ENCODE measurements at places on chromosomes 13 and 19.

DNA sequence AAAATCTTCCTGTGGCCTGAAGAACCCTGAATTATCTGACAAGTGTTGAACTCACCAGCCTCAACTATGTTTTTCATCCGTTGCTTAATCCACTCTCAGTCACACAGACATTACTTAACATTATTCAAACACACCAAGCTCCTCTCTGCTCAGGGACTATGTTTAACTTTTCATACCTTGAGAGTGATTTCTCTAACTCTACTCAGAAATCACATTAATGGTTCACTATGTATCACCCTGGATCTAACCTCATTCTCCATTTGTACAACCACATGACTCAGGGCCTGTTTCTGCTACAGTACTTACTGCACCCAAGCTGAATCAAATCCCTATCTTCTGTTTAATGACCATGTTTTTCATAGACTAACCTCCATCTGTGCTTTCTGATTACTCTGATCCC is 553.7 kb upstream of the PRR20A start:
- no peak for DNase-seq

- no peak for DNase-seq
Measured at GRCh38 chr19:11736696-11737095, 2.0 kb downstream of the ZNF823 start.

GRCh38 chr13:96984051-96984508 is 10.2 kb downstream of the OXGR1 start:
- no peak for DNase-seq

DNA sequence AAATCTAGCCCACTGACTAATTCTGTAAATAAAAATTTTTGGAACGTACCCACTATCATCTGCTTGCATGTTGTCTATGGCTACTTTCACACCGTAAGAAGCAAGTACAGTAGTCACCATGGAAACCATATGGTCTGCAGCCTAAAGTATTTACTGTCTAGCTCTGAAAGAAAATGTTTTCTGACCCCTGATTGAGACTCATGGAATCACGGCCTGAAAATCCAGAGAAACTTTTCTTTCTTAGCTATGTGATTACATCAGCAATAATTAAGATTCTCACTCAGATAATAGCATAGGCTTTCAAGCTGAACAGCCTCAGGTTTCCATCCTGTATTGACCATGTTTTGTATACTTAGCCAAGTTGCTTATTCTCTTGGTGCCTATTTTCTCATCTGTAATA is 264.6 kb downstream of the NHLRC3 start:
- DNase-seq, result no peak

- DNase-seq, result no peak
Measured at GRCh38 chr19:13070425-13071140, 32.1 kb downstream of the LYL1 start.

GRCh38 chr13:80036845-80037504 is 304.0 kb downstream of the SPRY2 start:
- no peak for DNase-seq

GRCh38 chr13:39779337-39780265 is 124.1 kb downstream of the COG6 start:
- peak; percentile 51 for DNase-seq

GRCh38 chr19:19749117-19749907 is 16.4 kb upstream of the ZNF14 start:
- no peak for DNase-seq

DNA sequence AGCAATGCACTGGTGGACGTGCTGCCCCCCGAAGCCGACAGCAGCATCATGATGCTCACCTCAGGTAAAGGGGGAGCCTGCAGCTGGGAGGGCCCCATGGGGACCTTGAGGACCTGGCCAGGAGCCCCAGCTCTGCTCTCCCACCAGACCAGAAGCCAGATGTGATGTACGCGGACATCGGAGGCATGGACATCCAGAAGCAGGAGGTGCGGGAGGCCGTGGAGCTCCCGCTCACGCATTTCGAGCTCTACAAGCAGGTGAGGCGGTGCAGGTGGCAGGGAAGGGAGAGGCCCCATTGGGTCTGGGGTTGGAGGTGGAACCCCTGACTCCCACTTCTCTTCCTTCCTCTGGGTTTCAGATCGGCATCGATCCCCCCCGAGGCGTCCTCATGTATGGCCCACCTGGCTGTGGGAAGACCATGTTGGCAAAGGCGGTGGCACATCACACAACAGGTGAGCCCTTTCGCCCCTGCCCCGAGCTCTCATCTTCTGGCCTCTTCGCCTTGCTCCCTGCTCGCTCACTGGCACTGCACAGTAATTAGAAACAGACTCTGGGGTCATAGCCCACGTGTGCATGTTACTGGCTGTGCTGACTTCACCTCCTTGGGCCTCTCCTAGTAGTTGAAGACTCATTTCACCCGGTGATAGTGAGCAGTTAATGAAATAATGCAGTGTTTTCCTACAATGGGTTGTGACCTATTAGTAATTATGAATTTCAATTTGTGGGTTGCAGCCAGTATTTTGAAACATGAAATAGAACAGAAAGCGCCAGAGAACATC is 3.6 kb downstream of the PSMC4 start:
- DNase-seq, result no peak

DNA sequence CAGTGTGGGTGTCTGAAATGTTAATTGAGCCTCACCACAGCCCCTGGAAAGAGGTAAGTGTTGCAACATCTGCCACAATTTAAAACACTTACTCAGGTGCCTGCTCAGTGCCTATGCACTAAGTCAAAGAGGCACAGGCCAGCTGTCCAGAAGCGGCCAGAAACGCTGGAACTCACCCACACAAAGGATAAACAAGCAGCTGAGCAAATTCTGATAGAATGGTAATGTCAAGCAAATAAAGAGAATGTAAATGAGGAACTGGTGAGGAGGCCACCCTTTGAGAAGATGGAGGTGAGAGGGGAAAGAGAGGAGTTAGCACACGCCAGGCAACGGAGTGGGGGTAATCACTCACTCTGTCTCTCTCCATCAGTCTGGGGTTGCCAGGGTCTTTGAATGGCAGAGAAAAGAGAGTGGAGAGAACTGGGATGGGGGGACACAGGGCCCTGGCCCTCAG is 67.7 kb upstream of the SERP2 start:
- DNase-seq, result no peak

GRCh38 chr19:293436-294110 is 2.4 kb upstream of the PLPP2 start:
- no peak for DNase-seq

DNA sequence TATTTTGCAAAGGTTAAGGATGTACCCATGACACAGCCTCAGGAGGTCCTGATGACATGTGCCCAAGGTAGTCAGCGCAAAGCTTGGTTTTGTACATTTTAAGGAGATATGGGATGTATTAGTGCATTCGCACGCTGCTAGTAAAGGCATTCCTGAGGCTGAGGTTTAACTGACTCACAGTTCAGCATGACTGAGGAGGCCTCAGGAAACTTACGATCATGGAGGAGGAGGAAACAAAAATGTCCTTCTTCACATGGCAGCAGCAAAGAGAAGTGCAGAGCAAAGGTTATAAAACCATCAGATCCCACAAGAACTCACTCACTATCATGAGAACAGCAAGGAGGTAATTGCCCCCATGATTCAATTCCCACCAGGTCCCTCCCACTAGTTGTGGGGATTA is 1017.4 kb downstream of the EFNB2 start:
- DNase-seq, result no peak

DNA sequence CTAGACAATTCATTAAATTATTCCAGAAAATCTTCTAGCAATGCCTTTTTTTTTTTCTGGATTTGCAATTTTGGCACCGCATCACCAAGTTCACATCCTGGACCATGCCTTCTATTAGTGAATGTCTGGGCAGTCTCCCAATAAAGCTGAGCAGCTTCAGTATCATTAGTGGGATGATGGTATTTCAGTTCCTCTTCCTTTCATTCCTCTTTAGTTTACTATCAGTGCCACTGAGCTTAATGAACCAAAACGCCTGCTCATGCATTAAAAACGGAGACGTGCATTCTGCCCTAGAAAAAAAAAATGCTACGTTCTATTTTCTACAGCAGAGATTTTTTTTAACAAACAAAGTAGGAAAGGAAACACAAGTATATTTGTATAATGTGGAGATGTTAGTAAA is 343.0 kb downstream of the PCDH9 start:
- DNase-seq, result no peak

DNA sequence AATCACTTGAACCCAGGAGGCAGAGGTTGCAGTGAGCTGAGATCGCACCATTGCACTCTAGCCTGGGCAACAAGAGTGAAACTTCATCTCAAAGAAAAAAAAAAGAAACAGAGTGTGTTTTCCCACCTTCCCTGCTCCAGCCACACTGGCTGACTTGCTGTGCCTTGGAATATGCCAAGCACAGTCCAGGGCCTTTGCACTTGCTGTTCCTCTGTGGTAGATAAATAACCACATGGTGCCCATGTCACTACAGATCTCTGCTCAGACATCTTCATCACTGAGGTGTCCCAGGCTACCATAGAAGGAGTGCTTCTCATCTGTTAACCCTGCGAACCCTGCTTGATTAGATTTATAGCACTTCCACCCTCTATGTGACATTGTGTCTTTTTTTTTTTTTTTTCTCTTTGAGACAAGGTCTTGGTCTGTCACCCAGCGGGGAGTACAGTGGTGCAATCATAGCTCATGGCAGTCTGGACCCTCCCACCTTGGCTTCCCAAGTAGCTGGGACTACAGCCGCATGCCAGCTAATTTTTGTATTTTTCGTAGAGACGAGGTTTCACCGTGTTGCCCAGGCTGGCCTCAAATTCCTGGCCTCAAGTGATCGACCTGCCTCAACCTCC is 10.4 kb downstream of the SMARCA4 start:
- no peak for DNase-seq

DNA sequence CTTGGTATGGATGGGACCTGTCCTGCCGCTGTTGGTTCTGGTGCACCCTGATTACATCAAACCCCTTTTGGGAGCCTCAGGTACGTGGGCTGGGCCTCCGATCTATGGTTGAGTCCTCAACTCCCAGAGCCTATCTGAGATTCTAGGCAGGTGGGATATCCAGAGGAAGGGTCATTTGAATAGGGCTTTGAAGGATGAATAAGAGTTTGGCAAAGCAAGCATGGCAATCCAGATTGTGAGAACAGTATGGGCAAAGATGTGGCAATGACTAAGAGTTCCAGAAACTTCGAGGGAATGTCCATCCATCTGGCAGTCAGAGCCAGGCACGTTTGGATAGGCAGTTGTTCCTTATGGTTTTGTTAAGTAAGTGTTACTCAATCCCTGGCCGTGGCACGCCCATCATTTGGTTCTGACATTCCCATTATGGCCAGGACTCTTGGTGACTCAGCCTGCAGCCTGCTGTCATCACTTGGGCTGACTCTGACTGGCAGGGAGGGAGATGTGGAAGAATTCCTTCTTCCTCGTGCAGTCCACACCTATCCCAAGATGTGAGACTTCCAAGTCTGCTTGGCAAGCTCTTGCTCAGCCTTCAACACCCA is 21.5 kb downstream of the CYP4F22 start:
- DNase-seq, result no peak

DNA sequence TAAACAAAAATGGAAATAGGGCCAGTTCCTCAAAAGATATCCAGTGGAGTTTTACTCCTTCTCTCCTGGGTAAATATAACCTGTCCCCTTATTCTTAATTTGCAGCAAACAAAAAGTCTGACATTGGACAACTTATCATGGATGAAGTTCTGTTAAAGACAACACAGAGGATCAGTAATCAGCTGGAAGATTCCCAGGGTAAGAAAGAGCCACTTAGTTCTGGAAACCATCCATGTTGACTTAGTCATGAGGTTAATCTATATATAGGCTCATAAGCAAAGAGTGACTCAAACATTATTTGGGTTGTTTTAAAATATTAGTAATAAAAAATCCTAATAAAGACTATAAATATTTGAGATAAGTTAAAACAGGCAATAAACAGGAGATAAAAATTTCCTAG is 40.5 kb upstream of the EBPL start:
- DNase-seq, result no peak

GRCh38 chr13:84951128-84951527 is 848.1 kb downstream of the SLITRK6 start:
- no peak for DNase-seq

GRCh38 chr19:28482221-28482620 is 730.7 kb downstream of the UQCRFS1 start:
- no peak for DNase-seq

GRCh38 chr13:51191743-51192142 is 30.5 kb upstream of the FAM124A start:
- DNase-seq, result no peak

- no peak for DNase-seq
Measured at GRCh38 chr13:38697628-38698333, 10.9 kb downstream of the FREM2 start.

DNA sequence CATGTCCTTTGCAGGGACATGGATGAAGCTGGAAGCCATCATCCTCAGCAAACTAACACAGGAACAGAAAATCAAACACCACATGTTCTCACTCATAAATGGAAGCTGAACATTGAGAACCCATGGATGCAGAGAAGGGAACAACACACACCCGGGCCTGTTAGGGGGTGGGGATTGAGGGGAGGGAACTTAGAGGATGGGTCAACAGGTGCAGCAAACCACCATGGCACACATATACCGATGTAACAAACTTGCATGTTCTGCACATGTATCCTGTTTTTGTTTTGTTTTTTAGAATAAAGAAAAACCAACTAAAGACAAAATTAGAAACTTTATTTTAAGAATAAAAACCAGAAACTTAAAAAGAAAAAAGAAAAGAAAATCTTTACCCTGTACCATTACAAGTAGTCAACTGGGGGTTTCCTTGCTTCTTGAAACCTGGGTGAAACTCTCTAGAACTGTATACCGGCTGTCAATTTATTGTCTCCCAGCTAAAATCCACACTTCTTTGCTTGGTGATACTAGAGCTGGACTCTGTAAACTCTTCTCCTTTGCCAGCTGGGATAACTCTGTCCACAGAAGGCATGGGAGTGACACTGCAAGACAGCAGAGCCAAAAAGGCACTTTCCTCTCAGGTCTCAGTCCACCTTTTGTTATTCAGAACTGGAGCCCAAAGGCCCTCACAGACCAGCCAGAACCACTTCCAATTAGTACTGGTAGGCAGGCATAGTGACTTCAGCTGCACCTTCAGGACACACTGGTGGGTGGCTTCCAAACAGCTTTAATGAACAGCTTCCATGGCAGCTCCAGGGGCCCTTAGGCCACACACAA is 9.0 kb downstream of the MICU2 start:
- DNase-seq, result no peak

DNA sequence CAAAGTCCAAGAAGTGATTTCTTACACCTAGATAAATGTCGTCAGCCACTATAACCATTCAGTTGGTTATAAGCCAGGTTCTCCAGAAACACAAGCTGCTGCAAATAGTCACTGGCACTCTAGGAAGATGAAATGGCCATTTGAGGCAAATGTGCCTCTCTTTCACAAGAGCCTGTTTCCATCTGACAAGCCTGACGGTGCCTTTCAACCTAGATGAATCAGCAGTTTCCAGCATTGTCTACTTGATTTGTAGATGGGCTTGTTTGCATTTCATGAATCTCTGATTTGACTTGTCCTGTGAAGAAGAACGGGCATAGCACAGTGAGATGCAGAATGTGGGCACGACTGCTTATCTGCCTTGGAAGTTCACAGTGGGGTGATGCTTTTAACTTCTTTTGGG is 327.2 kb downstream of the LMO7 start:
- no peak for DNase-seq
